ENCODE measurements at places on chromosomes 12 and 14.

- no peak for DNase-seq
Measured at GRCh38 chr14:24057867-24058259, 6.1 kb downstream of the CARMIL3 start.

DNA sequence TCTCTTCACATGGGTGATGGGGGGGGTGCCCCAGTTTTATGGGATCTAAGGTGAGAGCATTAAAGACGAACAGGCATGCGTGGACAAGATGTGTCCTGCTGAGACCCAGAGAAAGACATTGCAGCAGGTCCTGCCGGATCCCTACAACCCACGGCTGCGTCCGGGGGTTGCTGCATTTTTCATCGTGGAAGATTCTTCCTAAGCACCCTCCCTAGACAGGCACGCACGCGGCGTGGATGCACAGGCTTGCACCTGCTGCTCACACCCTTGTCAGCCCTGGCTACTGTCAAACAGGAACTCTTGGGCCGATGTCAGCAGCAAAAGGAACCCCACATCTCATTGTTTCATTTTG is 280.6 kb upstream of the RTL1 start:
- DNase-seq = no peak

- no peak for DNase-seq
Measured at GRCh38 chr12:32522331-32523221, 123.2 kb downstream of the FGD4 start.

GRCh38 chr14:71060825-71061455 is 153.7 kb downstream of the PCNX1 start:
- no peak for DNase-seq

DNA sequence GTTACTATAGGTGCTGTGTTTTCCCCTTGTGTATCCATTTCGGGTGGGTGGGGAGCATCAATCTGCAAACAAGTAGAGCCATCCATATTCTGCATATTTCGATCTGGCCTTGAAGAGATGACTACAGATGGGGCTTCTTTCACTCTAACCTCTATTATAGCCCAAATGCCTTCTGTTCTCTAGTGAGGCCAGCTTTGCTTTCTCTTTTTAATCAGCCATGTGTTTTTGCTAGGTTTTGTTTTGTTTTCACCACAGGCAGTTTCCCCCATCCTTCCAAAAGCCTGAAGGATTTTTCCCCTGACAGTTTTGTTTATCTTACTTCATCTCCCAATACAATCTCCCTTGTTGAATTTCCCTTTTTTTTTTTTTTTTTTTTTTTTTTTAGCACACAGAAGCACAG is 224.1 kb downstream of the BTG1 start:
- peak; percentile 31 for DNase-seq

DNA sequence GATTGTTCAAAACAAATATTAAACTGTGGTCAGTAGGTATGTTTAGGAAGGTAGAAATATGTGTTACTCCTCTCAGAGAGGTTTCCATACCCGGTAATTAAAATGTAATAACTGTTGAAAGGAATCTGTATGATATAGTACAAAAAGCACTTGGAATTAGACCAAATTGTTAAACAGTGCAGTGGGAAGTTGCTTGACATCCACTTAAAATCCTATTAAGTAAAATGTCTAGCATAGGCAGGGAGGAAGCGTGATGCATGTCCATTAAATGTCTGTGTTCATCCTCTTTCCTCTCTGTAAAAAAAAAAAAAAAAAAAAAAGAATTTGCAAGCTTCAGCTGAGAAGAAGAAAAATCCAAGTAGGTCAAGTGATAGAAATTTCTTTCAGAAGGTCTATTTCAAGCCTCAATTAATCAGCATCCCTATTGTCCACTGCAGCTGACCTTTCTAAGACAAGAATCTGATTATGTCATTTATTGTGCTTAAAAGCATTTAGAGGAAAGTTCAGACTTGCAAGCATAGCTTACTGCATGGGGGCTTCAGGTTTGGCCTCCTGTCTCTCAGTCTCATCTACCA is 265.6 kb upstream of the RGS6 start:
- peak; percentile 11 for DNase-seq

GRCh38 chr12:6135071-6135470 is 10.6 kb upstream of the VWF start:
- peak; percentile 43 for DNase-seq

- no peak for DNase-seq
Measured at GRCh38 chr14:24783791-24784190, 149.8 kb upstream of the GZMB start.

DNA sequence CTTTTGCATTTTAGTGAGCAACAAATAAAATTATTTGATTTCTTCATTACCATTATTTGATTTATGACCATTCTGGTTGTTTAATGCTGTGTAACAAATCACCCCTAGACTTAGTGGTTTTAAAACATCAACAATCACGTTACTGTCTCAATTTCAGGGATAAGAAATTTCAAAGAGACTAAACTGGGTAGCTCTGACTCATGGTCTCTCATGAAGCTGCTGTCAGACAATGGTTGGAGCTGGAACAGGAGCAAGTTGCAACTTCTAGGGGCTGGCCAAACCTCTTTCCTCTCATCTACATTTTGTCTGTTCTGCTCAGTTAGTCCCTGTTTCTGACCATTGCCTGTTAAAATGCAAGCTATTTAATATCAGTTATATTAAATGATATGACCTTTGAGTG is 517.0 kb downstream of the KCNH5 start:
- peak; percentile 5 for DNase-seq

GRCh38 chr12:132640936-132641335 is 22.4 kb downstream of the P2RX2 start:
- DNase-seq = no peak

GRCh38 chr14:89501381-89501780 is 84.3 kb upstream of the FOXN3 start:
- DNase-seq = no peak

- peak; percentile 14 for DNase-seq
Measured at GRCh38 chr12:47271800-47272239, 192.1 kb upstream of the AMIGO2 start.

GRCh38 chr12:55057481-55057880 is 37.7 kb downstream of the NEUROD4 start:
- DNase-seq = no peak

GRCh38 chr14:60668431-60669112 is 19.3 kb upstream of the SIX1 start:
- no peak for DNase-seq

- no peak for DNase-seq
Measured at GRCh38 chr14:74658535-74659131, 46.6 kb upstream of the LTBP2 start.

GRCh38 chr12:119804011-119804641 is 73.0 kb downstream of the CIT start:
- DNase-seq = peak; percentile 85

DNA sequence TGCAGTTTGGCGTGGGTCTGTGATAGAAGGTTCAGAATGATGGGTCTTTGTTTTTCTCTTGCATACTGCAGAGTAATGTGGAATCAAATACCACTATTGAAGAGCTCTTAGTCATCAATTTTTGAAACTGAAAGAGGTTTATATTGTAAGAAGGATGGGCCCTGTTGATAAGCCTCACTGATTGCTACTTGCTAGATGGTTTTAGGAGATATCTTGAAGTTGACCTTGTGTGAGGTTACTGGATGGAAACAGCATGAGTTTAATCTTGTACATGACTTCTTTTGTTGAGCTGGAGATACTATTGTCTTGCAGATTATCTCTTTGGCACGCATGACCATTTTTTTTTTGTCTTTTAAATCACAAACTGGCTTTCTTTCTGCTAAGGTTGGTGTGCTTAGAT is 13.8 kb downstream of the BICD1 start:
- no peak for DNase-seq

DNA sequence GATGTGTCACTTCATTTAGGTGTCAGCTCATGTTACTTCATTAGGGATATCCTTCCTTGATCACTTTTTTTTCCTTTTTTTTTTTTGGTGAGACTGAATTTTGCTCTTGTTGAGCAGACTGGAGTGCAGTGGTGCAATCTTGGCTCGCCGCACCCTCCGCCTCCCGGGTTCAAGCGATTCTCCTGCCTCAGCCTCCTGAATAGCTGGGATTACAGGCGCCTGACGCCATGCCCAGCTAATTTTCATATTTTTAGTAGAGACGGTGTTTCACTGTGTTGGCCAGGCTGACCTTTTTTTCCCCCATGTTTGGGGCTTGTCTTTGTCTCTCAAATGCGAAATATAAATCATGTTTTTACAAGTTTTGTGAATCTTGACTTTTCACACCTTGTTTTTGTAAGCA is 9.6 kb upstream of the AACS start:
- DNase-seq = no peak

- DNase-seq = peak; percentile 45
Measured at GRCh38 chr12:24360057-24360456, 410.6 kb upstream of the SOX5 start.

GRCh38 chr14:52650774-52651173 is 44.6 kb downstream of the ERO1A start:
- DNase-seq = no peak

DNA sequence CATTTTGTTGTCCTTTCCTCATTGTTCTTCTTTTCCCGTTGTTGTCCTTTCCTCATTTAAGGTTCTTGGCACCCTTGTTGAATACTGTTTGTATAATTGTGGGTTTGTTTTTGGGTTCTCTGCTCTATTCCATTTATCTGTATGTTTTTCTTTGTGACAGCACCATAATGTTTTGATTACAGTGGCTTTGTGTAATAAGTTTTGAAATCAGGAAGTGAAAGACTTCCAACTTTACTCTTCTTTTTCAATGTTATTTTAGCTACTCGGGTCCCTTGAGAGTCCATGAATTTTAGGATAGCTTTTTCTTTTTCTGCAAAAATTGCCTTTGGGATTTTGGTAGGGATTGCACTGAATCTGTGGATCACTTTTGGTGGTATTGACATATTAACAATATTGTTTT is 28.1 kb downstream of the ETNK1 start:
- no peak for DNase-seq
